ENCODE measurements at places on chromosomes 11 and 22. TPM values are rescaled to one million over a fixed set of nuclear protein-coding genes. Genes with fewer than 3 reads are reported as not detected.

DNA sequence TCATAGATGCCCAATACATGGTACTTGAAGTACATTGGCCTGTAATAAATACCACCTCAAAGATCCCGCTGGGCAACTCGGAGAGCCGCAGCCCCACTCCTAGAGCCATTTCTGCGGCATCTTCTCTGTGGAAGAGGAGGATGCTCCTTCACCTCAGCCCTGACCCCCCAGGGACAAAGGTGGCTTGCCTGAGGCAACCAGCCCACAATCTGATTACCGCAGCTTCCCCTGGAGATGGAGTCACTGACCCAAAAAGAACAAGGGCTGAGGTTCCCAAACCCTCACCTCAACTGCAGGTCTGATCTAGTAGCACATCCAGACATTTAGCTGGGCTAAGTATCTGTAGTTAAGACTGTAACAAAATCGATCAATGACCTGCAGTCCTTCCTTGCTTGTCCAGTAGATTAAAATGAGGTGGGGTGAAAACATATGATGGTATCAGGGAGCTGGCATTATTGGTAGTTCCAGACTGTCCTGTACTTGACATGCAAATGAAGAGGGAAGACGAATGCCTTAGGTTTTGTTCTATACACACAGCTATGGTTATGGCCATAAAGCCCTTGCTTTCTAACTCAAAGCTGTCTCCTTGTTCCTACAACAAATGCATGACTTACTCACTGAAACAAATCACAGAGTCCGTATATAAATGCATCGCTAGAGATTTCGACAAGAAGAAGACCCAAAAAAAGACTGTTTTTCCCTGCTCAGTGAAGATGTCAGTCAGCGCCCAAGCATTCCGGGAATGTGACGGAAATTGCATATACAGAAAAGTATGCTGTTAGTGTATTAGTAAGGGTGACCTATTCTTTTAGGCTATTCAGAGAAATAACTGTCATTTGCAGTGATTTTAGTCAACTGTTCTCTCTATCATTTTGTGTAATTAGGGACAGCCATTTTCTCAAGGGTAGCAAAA, 33.7 kb downstream of the C11orf71 start:
- DNase-seq, result peak; percentile 88

The CRYBB1 gene
- not detected for total RNA-seq

GRCh38 chr11:17554487-17554886, 7.4 kb downstream of the OTOG start:
- no peak for DNase-seq

DNA sequence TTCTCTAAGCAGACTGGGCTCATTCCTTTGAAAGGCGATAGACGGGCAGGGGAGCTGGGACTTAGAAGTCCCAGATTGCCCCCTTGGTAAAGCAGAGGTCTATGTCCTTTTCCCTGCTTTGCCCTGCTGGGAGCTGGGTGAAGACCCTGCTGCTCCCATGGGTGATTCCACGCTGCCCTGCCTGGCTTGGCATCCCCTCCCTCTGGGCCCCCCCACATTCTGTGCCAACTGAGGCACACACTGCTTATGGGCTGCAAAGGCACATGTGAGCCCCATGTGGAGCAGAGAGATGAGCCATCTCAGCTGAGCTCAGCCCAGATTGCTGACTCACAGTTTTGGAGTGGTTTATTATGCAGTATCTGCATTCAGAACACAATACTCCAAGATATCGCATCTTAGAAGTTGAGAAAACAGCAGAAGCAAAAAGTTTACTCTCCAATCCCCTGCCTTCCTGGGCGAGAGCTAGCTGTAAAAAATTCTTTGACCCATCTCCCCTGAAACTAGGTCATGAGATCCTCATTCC, 127.2 kb downstream of the ST3GAL4 start:
- no peak for DNase-seq

GRCh38 chr11:12868315-12869073, 140.6 kb upstream of the RASSF10 start:
- DNase-seq, result peak; percentile 69

The DBX1 gene
- not detected for total RNA-seq

The SHISAL1 gene
- 0.07 TPM for total RNA-seq

- DNase-seq, result peak; percentile 16
Measured at GRCh38 chr11:112734207-112734606, 227.0 kb upstream of the NCAM1 start.

GRCh38 chr22:37330200-37331033, 48.1 kb downstream of the CYTH4 start:
- DNase-seq, result peak; percentile 47

- DNase-seq, result no peak
Measured at GRCh38 chr11:102799681-102800340, 1.9 kb upstream of the MMP1 start.

DNA sequence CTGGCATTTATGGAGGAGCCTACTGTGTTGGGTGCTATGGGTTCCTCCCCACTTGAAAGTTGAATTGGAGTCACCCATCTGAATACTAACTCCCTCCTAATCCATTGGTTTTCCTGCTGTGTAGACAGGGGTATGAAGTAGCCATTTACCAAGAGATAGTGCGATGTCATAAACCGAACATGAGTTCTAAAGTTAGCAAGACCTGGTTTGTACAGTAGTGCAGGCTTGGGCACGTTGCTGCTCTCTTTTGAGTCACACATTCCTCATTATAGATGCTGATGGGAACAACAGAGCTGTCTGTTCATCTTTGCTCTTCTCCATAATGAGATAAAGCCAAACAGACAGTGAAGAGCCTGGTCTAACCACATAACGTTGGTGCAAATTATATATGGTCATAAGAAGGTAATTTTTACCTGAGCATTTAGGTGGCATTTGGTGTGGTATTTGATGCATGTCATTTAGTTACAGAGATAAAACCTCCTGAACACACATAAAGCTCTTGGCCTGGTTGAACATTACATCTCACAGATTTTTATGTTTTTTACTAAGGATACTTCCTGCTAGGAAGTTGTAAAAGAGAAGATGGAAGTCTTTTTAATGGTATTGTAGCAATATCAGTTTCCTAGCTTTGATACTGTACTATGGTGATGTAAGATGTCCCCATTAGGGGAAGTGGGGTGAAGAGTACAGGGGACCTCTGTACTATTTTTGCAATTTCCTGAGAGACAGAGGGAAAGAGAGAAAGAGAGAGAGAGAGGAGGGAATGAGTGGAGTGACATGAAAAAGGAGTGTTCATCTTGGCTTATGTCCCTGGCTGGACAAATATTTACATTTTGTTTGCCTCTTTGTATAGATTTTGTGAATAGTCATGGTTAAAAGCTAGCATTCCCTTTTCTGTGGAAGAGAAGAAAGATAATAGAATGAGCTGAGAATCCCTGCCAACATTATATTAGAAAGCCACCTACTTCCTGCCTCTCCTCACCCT, 27.9 kb downstream of the GRAP2 start:
- DNase-seq, result no peak

DNA sequence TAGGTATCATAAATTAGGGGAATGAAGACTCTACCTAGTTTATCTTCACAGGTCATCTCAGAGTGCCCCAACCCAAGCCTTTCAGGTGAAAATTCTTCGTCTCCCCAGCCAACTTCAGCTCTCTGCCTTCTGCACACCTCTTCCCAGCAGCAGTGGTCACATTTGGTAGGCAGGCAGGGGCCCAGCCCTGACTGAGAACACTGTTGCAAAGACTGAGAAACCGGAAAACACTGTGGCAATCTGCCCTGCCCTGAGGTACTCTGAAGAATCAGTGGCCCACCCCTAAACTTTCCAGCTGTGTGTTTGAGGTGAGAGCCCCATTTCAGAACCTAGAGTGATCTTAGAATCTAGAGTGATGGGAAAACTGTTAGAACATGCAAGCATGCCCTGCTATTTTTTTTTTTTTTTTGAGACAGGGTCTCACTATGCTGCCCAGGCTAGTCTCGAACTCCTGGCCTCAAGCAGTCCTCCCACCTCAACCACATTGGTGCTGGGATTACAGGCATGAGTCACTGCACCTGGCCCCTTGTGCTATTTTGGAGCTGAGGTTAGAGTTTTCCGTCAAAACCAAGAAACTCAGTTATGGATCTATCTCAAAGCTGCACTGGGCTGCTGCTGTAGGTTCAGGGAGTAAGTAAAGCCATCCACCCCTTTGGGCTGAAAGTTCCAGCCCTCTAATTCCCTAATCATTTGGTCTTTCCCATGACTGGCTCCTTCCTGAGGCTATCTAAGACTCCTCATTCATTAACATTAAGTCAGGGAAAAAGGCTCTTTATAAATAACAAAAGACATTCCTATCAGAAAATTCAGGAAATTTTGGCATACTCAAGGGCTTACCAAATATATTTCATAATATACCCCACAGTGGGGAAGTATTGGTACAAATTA, 1.7 kb upstream of the LDHA start:
- DNase-seq, result peak; percentile 46

DNA sequence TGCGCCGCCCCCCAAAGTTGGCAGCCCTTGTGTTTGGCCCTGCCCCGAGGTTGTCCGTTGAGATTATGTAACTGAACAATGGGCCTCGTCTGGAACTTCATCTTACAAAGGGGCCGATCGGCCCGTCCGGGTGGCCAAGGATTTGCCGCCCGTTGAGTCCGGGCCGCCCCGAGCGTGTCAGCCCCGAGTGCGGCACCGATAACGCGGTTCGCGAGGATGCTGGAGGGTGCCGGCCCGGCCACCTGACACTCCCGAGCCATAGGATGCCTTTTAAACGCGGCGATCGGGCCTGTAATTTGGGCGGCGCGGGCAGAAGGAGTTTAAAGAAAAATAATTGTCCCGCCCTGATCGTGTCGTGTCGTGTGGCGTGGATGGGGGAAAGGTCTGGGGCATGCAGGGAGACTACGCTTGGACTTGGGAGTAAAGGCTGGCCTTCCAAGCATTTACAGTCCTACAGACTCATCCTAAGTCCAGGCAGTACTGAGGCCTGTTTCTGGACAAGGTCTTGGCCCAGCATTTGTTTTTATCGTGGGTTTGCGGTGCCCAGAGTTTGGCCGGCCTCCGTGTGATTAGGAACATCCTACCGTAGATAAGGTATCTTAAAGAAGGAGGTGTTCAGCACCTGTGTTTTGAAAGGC, 1.3 kb downstream of the WEE1 start:
- DNase-seq, result peak; percentile 32

The PATE2 gene
- not detected for total RNA-seq

DNA sequence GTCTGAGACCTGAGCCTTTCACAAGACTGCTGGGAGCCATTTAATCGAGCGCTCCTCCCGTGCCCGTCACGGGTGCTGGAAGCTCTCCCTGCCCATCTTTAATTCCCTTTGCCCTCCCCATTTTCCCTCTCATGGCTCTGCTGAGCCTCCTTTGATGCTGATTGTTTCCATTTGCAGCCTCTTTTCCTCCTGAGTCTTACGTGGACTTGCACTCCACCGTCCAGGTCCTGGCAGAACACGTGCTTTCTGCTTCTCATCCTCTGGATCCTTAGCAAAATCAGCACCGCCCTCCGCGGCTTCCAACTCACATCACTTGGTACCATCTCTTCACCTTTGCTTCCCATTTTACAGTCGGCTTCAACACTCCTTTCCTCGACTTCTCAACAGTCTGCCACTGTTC, 7.3 kb downstream of the IFT27 start:
- DNase-seq, result no peak

The RBMXL2 gene
- total RNA-seq, result not detected

The MOV10L1 gene
- 0.71 TPM for total RNA-seq

The CDON gene
- total RNA-seq, result 8.1 TPM

GRCh38 chr11:77561257-77561656, 28.5 kb upstream of the AQP11 start:
- no peak for DNase-seq

- no peak for DNase-seq
Measured at GRCh38 chr22:39690881-39691605, 120.5 kb downstream of the CACNA1I start.

DNA sequence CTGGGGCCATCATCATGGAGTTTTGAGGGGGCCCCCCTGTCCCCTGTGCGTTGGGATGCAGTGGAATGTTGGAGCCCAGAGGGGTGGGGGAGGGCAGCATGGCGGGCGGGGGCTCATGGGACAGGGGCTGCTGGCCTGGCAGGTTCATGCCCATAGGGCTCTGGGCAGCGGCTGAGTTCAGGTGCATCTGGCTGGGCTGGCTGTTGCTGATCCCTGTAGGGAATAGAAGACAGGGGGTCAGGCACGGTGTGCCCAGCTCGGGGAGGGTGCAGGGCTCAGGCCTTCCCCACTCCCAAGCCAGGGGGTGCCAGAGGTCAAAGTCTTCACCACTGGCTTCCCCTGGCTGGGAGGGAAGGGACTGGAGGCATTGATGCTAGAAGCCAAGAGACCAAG, 15.6 kb downstream of the CXCR5 start:
- no peak for DNase-seq

DNA sequence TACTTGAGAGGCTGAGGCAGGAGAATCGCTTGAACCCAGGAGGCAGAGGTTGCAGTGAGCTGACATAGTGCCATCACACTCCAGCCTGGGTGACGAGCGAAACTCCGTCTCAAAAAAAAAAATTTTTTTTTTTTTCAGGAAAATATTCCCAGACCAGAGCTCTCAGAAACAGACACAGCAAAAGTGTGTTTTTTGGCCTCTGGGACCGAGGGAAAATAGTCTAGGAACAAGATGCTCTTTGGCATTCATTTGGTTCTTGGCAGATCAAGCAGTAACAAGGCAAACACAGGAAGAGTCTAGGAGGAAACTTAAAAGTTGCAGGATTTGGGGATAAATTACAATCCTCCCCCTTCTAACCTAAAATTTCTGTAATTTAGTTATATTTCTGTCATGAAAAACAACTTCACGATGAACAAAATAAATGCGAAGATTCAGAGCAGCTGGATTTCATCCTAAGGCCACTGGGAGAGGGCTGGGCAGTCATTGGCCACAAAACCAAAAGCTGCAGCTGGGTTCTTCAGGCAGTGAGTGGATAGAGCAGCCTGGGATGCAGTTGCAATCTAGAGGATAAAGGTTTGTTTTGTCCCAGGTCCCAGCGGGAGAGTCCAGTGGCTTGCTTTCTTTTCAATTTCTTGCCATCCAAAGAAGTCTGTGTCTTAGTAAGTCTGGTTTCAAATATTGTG, 19.7 kb downstream of the ATG16L2 start:
- DNase-seq, result no peak

All from M059J (cell line).